Vagina (tissue), 2 donors: ENCODE measurements at places on chromosomes 11 and 22.
A peak's percentile ranks its signal among the peaks of the same experiment; 100 is the strongest.

- no peaks in the 10 kb centered on the region for H3K27me3 ChIP-seq
Measured at GRCh38 chr11:3227568-3228444, 4.4 kb downstream of the MRGPRE start.

- no peaks in the 10 kb centered on the region for H3K27me3 ChIP-seq
- no peak for DNase-seq
- H3K4me1 ChIP-seq: peaks cover 11% of the 10 kb centered on the region
- H3K4me3 ChIP-seq: no peak overlapping the region
- no peak overlapping the region for H3K27ac ChIP-seq
- H3K36me3 ChIP-seq: no peaks in the 10 kb centered on the region
Measured at GRCh38 chr22:36981247-36981775, 37.9 kb downstream of the TST start.

DNA sequence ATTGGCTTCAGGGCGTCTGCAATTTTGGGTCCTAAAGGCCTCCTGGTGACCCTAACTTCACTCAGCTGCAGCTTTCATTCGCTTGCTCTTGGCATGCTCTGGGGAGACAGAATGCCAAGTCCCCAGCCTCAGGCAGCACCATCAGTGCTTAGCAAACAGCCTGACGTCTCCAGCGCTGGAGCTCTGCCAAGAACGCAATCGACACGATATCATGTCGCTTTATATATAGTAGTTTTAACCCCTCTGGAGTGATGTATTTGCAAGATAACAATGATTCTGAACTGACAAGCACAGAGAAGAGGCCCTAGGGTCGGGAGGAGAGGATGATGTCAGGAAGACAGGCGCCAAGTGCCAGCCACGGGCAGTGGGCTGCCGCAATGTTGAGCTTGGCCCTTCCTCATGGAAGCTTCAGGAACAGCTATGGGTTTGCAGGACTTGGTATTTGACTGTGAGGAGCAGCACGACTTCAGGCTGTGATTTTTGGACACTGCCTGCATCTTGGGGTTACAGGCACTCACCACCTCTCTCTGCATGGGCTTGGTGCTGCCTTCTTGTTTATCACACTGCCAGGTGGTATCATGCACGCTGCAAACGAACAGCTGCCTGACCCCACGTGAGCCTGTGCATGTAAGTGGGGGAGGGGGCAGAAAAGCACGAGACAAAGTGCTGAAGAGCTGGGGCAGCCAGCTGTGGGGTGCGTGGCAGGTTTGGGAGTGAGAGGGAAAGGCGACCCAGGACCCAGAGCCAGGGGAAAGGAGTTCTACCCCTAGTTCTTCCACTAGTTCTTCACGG is 26.1 kb downstream of the B3GAT1 start:
- H3K4me1 ChIP-seq: no peaks in the 10 kb centered on the region
- H3K27ac ChIP-seq: no peak overlapping the region
- H3K36me3 ChIP-seq: no peaks in the 10 kb centered on the region
- H3K27me3 ChIP-seq: no peaks in the 10 kb centered on the region
- no peak for DNase-seq
- no peak overlapping the region for H3K4me3 ChIP-seq

GRCh38 chr11:2102132-2102882 is 36.9 kb downstream of the IGF2 start:
- no peak for DNase-seq
- peaks cover 22% of the 10 kb centered on the region for H3K4me1 ChIP-seq
- H3K36me3 ChIP-seq: no peaks in the 10 kb centered on the region
- no peaks in the 10 kb centered on the region for H3K27me3 ChIP-seq
- no peak overlapping the region for H3K4me3 ChIP-seq

GRCh38 chr11:45102361-45102809 is 44.1 kb upstream of the PRDM11 start:
- DNase-seq: peak; percentile 90
- no peak overlapping the region for H3K4me3 ChIP-seq

DNA sequence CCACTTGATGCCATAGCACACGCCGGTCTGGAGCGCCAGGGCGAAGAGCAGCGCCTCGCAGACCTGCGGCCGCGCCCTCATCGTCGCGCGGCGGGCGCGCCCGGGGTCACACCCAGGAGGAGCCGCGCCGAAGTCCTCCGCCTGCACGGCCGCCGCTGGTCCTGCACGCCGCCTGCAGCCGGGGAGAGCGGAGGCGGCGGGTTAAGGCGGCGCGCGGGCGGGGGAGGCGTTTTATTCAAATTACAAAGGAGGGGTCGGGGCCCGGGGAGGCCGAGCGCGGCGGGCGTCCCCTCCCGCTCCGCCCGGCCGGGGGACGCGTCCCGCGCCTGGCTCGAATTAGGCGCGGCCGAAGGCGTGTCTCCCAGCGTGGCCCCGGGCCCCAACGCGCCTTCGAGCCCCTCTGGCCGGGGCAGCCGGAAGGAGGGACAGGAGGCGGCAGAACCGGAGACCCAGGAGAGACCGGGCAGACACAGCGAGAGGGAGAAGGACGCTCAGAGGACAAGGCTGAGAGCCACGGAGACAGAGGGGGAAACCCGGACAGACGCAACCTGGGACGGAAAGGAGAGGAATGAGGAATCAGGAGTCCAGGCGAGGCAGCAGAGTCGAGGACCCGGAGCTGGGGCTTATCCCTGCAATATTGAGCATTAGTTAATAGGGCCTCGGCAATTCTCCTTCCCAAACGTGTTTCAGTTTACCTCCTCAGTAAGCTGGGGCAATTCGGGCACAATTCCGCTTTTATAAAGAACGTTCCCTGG is at the start of gene WNT11:
Gene WNT11, minus strand, starts transcription at position 176 of the 755 bp plus-strand sequence. Its CDS starts 95 bp downstream, at position 81.
- DNase-seq: no peak
- no peaks in the 10 kb centered on the region for H3K36me3 ChIP-seq
- no peak within 1 kb of the TSS for H3K27ac ChIP-seq
- peaks cover 51% of the 10 kb centered on the region for H3K4me1 ChIP-seq
- H3K27me3 ChIP-seq: no peaks in the 10 kb centered on the region

DNA sequence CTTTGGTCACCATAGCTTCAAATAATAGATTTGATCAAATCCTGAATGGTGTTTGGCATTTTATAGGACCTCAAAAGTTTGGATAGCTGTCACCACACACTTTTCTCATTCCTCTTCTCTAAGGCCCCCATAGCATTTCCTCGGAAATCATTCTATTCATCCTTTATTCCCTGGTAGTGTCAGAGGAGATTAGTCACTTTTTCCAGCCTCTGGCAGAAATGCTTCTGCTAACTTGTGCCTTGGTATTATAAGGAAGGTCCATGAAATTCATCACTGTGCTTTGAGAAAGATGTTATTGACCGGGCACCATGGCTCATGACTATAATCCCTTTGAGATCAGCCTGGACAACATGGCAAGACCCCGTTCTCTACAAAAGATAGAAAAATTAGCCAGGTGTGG is 19.7 kb upstream of the NUP160 start:
- DNase-seq: no peak
- no peaks in the 10 kb centered on the region for H3K4me1 ChIP-seq
- H3K27me3 ChIP-seq: no peaks in the 10 kb centered on the region
- no peak overlapping the region for H3K27ac ChIP-seq
- H3K4me3 ChIP-seq: no peak overlapping the region
- H3K36me3 ChIP-seq: no peaks in the 10 kb centered on the region

DNA sequence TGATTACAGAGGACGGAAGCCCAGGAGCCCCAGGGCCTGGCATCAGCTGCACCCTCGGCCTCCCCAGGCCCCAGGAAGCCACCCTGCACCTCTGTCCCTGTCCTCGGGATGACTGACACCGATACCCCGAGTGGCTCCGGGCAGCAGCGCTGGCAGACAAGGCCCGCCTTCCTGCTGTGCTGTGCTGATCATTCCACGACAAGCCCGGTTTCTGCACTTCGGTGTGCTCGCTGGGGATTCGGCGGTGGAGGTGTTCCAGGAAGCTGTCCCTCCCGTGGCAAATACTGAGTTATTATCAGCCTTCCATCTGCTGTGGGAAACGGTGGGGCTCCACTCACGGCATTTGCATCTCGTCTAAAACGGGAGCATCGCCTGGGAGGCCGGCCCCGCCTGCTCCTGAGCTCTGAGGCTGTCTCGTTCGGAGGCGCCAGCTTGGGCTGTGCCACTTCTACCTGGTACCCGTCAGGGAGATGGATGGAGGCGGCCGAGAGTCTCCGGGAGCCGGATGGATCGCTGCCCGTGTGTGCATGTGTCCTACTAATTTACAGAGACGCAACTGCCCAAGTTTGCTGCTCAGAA is 506.1 kb downstream of the BRD1 start:
- H3K4me3 ChIP-seq: no peak overlapping the region
- DNase-seq: peak; percentile 77
- no peak overlapping the region for H3K27ac ChIP-seq
- no peaks in the 10 kb centered on the region for H3K27me3 ChIP-seq
